ENCODE measurements at places on chromosomes 11 and 22.

- DNase-seq, result no peak
Observed at GRCh38 chr11:125211191-125211947, 46.8 kb downstream of the PKNOX2 start.

GRCh38 chr11:134271978-134272377 lies 4.2 kb upstream of the GLB1L3 start:
- DNase-seq, result no peak

DNA sequence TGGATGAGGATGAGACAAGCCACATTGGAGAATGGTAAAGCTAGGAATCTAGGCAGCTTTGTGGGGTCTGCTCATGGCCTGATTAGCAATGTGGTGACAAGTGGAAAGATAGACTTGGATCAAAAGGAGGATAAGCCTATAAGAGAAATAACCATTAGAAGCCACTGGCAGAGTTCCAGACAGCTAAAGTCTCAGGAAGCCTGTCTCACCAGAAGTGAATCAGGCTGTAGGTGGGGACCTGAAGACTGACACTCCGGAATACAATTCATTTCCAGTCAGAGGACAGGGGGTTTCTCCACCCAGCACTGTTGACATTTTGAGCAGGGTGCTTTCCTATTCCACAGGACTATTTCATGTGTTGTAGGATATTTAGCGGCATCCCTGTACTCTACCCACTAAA lies 129.7 kb downstream of the ARHGAP42 start:
- DNase-seq, result no peak

- DNase-seq, result no peak
Observed at GRCh38 chr11:5712507-5712906, 22.9 kb downstream of the TRIM22 start.

GRCh38 chr11:114149689-114150407 lies 90.3 kb downstream of the ZBTB16 start:
- no peak for DNase-seq

- DNase-seq, result no peak
Observed at GRCh38 chr22:28183078-28183860, 264.2 kb upstream of the PITPNB start.

DNA sequence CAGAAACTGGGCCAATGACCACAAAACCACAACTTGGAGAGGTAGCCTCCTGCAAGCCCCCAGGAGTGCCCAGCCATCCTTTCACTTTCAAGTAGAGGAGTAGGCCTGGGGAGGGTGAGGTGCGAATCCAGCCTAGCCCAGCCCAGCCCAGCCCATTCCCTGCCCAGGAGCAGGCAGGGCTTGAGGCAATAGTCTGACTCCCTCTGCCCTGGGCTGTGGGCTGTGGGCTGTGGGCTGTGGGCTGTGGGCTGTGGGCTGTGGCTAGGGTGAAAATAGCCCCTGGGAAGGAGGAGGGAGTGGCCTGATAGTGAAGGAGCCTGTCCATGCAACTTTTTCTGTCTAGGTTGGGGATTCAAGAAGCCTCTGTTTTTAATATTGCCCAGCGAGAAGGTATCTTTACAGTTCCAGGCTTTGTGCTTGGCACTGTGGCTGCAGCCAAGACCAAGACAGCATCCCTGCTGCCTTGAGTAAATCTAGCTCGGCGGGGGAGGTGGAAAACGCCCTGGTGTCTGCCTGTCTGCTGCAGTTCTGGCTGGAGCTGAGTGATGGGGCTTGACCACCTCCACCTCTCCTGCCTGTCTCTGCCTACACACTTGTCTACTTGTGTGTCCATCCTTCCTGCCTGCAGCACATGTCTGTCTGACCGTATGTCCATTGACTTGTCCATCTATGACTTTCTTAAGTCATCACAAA lies 40.7 kb downstream of the LMO1 start:
- no peak for DNase-seq

- no peak for DNase-seq
Observed at GRCh38 chr11:118102721-118103261, 16.0 kb upstream of the SMIM35 start.

DNA sequence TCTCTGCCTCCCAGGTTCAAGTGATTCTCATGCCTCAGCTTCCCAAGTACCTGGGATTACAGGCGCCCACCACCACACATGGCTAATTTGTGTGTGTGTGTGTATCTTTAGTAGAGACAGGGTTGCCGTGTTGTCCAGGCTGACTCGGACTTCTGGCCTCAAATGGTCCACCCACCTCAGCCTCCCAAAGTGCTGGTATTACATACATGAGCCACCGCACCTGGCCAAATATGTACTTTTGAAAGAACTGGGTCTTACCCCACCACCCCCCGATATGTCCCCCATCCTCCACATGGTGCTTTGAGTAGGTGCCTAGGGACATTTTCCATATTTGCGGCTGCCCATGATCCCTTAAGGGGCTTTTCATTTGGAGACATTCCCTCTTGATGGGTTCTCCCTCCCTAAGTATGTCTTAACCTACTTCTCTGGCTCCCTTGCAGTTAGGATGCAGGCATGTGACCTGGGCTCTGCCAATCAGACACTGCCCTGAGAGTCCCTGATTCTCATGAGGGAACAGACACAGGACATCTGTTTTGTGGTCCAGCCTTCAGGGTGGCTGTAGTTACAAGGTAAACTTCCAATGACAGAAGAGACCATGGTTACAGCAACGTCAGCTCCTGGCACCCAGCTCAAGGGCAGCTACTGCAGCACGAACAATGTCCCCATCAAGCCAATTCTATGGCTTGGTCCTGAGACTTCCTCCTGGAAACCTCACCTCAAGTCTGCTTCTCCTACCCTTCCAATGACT lies 48.4 kb downstream of the CHST1 start:
- DNase-seq, result no peak

DNA sequence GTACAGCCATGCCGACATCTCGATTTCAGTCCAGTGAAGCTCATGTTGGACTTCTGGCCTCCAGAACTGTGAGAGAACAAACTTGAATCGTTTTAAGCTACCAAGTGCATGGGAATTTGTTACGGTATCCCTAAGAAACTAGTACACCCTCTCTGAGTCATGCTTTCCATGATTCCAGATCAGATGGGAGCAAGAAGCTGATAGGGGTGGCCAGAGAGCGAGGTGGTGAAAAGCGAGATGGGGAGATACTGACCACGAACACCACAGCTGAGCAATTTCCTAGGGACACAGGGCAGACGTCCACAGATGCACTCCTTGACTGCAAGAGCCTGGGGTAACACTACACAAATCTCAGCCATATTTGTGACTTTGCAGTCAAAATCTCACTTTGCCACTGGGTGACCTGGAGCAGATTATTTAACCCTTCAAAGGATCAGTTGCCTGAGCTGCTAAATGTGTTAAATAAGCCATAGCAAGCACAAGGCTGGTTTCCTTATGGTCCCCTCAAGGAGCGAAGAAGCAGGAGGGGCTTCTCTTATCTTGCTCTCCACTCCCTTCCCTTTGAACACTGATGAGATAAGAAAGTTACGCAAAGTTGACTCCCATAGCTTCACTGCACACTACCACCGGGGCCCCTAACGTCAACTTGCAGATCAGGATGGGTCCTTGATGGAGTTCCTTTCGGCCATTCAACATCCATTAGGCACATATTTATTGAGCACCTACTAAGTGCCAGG lies 22.6 kb upstream of the RCN1 start:
- no peak for DNase-seq

DNA sequence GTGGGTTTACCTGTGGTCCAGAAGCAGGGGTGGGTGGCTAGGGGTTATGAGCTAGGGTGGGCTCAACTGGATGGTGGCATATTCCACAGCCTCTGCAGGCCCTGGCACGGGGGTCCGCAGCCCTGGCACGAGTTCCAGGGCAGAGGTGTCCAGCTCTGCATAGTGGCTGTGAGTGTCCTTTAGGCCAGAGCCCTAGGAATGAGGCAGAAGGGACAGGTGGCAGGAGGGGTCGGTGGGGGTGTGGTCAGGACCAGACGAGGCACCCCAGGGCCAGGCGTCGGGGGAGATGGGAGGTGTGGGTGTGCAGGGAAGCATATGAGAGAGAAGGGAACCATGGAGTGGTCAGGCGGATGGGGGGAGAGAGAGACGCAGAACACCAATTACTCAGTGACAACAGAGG lies 99.9 kb downstream of the NECTIN1 start:
- no peak for DNase-seq

- no peak for DNase-seq
Observed at GRCh38 chr11:87616511-87616910, 558.7 kb downstream of the RAB38 start.

- no peak for DNase-seq
Observed at GRCh38 chr22:42860968-42861367, 3.9 kb upstream of the ARFGAP3 start.

GRCh38 chr22:33891455-33891854 lies 28.8 kb downstream of the LARGE1 start:
- no peak for DNase-seq

DNA sequence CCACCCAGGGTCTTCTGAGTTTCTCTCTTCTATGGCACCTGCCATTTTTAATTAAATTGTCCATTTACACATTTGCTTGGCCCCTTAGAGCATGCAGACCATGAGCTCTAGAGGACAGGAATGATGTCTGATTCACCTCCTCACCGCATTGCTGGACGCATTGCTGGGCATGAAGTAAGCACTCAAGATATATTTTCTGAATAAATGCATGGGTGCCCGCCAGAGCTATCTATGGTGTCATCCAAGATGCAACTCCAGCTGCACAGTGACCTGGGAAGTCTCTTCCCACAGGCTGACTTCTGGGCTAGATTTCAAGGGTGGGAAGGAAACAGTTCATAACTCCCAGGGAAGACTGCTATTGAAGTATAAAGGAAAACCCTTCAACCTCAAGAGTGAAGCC lies 66.6 kb upstream of the ASPHD2 start:
- no peak for DNase-seq

GRCh38 chr22:35610741-35611140 lies 6.4 kb downstream of the MB start:
- DNase-seq, result no peak

DNA sequence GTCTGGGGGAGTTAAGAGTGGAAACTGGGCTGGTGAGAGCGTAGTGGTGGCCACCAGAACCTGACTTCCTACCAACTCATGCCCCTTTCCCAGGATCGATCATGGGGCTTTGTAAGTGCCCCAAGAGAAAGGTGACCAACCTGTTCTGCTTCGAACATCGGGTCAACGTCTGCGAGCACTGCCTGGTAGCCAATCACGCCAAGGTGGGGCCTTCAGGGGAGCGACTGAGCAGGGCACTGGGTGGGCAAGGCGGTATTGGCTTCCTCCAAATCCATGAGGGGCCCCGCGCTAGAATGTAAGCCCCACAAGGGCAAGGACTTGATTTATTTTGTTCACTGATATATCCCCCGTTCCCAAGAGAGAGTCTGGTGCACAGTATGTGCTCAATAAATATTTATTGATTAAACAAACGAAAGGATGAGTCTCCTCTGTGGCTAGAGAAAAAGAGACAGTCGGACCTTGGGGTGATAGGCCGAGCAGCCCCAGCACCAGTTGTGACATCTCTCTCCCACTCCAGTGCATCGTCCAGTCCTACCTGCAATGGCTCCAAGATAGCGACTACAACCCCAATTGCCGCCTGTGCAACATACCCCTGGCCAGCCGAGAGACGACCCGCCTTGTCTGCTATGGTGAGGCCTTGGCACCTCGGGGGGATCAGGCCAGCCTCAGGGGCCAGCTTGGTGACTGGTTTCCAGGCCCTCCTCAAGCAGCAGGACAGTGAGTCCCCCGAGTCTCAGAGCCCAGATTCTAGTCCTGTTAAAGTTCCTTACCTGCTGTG lies 765 bp downstream of the ZFPL1 start:
- DNase-seq, result no peak

- no peak for DNase-seq
Observed at GRCh38 chr11:96197801-96198701, 144.9 kb downstream of the MAML2 start.

GRCh38 chr11:78196661-78197091 lies 8.0 kb downstream of the USP35 start:
- no peak for DNase-seq

DNA sequence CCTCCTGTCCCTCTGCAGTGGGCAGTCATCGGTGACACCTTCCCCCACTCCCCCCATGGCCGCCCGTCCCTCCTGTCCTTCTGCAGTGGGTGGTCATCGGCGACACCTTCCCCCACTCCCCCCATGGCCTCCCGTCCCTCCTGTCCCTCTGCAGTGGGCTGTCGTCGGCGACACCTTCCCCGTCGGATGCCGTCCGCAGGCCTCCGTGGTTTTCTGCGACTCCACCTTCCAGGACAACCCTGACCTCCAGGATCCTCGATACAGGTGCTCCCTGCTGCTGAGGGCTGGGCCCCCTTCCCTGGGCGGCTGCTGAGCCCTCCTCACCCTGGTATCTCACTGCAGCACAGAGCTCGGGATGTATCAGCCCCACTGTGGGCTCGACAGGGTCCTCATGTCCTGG lies 2.2 kb downstream of the MIOX start:
- DNase-seq, result no peak

GRCh38 chr11:92101920-92102319 lies 122.7 kb upstream of the FAT3 start:
- no peak for DNase-seq

- DNase-seq, result no peak
Observed at GRCh38 chr22:32469799-32470212, 4.8 kb upstream of the FBXO7 start.

- DNase-seq, result no peak
Observed at GRCh38 chr11:10267821-10268220, 26.2 kb downstream of the SBF2 start.

- no peak for DNase-seq
Observed at GRCh38 chr11:134464196-134464595, 52.2 kb upstream of the B3GAT1 start.

- no peak for DNase-seq
Observed at GRCh38 chr11:120719348-120719747, 207.8 kb downstream of the GRIK4 start.

DNA sequence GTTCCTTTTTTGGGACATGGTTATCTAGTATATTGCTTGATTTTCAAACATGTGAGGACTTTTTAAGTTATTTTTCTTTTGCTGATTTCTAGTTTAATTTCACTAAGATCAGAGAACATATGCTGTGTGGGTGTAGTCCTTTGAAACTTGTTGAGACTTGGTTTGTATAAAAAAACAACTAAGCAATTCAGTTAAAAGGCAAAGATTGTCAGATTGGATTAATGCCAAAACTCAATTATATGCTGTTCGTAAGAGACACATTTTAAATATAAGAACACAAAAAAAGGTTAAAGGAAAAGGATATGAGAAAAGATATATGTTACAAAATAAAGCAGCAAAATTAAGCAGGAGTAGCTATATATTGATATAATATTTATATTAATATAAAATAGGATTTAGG lies 17.8 kb upstream of the RRM1 start:
- no peak for DNase-seq

DNA sequence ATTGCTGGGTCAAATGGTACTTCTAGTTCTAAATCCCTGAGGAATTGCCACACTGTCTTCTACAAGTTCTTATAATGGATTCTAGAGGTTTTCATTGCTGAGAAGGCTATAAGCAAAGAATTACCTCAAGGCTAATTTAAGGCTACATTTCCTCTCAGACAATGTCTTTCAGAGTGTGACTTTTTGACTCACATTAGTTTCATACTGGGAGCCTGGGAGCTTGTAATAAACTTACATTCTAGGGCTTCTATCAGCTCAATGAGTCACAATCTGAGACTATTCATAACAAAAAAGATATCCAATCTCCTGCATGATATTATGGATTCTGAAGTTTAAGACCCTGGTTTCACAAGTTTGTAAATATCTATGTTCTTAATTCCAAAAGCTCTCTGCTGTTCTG lies 408.7 kb downstream of the LRRC4C start:
- DNase-seq, result no peak

- peak; percentile 25 for DNase-seq
Observed at GRCh38 chr11:18844753-18845367, 53.3 kb upstream of the PTPN5 start.

- DNase-seq, result no peak
Observed at GRCh38 chr22:27580311-27580897, 221.2 kb downstream of the MN1 start.

- DNase-seq, result no peak
Observed at GRCh38 chr11:12786891-12787290, 112.7 kb downstream of the TEAD1 start.
